NCI-H69 (cell line): ENCODE measurements at places on chromosomes 12 and 14.

- no peak for DNase-seq
Observed at GRCh38 chr12:1808798-1809480, 11.4 kb upstream of the LRTM2 start.

GRCh38 chr12:108722992-108723766, 8.1 kb downstream of the CORO1C start:
- no peak for DNase-seq

DNA sequence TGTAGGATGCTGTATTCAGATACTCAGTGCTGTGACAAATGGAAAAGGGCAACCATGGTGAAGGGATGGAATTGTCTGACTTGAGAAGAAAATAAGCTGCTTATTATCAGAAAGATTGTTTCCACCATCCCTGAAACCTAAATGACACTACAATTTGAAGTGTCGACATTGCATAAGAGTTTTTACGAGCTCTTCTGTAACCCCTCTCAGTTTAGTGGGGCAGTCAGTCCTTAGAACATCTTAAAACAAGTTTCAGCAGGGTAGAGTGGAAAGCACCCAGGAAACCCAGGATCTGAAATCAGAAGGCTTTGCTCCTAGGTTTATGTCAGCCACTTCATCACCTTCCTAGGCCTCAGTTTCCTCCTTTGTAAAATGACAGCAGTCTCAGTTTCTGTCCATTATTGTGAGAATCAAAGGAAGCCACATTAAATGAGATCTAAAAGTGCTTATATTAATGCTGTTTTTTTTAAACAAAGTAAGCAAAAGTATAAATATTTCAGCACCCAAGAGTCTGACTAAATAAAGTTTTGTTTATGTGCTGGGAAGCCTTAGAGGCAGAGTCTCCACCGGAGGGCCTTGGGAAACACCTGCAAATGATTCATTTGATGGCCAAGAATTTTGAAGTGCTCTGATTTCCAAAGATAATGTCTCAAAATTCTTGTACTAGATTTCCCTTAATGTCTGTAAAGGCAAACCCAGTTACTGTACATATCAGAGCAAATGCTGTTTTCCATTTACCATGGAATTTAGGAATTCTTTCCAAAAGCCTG, 1.8 kb downstream of the IFT43 start:
- no peak for DNase-seq

GRCh38 chr12:128864516-128865186, 11.4 kb downstream of the GLT1D1 start:
- DNase-seq = no peak

DNA sequence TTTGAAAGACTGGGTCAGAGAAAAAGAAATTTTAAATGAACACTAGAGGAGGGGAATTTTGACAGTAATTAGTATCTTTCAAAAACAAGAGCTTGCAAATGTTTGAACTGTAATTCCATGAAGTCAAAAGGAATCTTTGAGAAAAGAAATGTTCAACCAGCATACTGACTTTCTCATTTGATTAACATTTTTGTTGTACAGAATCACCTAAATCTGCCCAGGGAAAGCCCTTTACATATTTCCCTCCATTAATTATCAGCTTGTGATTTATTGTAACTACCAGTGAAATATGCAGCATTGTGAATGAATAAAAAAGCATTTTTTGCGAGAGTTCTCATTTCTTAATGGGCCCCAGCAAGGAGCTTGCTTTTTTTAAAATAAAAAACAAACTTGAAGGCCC, 61.2 kb upstream of the CCDC91 start:
- no peak for DNase-seq

GRCh38 chr14:95770777-95771176, 56.9 kb upstream of the TCL1A start:
- DNase-seq = peak; percentile 86

DNA sequence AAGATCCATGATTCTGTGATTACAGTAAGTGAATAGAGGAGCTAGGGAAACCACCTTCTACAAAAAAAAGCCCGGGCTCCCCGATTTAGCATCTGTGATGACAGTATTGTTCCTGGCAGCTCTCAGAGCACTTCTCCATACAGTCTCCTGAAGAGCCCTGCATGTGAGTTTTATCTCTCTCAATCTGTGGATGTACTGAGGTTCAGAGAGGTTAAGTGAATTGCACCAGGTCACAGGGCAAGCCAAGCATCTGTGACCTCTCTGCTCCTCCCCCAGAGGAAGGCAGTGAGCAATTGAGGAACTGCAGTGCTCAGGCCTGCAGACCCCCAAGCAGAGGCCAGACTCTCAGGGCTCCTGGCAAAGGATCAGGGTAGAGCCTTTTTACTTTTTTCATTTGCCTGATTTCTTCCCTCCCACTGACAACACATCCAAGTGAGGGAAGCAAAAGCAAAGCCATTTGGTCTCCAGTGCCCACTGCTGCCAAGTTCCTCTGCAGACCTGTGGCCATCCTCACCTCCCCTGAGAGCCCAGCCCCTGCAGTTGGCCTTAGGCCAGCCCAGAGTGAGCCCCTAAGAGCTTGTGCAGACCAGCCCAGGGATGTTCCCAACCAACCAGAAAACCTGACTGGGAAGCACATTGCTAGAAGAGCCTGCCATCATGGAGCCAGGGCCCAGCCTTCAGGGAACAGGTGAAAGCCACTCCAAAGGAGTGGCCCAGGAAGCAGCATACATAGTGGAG, 47.6 kb upstream of the PNMA1 start:
- no peak for DNase-seq

DNA sequence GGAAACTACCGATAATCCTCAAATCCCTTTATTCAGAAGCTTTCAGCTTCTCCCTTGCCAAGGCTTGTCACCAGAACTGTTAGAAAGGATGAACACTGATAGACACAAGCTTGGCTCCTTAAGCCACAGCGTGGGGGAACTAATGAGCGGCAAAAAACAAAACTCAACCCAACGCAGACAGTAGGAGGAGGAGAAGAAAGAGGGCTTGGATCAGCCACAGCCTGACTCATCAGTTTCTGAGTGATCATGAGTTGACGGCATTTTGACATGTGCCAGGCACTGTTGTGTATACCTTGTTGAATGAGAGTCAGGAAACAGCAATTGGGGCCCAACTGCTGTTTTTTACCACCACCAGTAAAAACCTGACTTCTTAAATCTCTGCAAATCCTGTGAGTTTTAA, 23.7 kb downstream of the PLXNC1 start:
- no peak for DNase-seq

DNA sequence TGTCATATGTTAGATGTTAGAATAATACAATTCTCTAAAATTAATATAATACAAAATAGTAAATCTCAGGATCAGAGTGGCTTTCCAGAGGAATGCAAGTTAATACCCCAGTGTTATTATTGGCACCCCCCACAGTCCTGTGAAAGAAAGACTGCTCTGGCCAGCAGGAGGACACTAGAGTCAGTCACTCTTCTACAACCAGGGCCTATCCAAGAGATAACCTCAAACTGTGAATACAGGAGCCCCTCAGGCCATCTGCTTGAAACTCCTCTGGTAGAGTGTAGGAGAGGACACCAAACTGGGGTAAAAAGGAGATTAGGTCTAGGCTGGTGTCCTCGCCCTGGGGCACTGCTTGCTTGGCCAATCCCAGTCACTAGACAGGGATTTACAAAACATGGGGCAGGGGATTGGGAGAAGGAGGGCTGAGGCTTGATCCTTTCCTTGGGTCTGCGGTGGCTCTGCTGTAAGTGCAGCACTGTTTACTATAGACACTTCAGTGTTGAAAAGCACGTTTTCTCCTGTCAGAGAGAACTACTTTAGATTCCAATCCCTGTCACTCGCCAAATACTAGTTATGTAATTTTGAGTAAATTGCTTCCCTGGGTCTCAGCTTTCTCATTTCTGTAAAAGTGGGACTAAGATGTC, 44.5 kb upstream of the PTPRR start:
- no peak for DNase-seq

- no peak for DNase-seq
Observed at GRCh38 chr12:9211687-9212086, 3.5 kb upstream of the PZP start.

DNA sequence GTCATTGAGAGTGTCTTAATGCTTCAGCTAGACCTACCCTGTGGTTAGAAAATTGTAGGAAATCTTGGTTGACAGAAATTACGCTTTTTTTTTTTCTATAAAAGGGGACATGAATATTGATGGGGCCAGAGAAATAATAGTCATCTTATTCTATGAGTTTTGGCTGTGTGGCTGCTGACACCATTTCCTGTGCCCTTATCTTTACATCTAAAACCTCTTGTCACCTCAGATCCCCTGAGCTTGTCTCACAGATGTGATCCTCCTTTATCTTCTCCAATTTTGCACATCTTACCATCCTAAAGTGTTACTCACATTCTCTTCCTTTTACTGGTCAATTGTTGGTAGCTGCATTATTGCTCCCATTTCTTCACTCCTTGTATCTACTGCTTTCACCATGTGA, 36.1 kb downstream of the ASCL1 start:
- DNase-seq = no peak

GRCh38 chr12:58919231-58920101, 838 bp downstream of the LRIG3 start:
- peak; percentile 89 for DNase-seq
